Muscle of leg (tissue), 16 donors: ENCODE measurements at places on chromosomes 5 and 9.

DNA sequence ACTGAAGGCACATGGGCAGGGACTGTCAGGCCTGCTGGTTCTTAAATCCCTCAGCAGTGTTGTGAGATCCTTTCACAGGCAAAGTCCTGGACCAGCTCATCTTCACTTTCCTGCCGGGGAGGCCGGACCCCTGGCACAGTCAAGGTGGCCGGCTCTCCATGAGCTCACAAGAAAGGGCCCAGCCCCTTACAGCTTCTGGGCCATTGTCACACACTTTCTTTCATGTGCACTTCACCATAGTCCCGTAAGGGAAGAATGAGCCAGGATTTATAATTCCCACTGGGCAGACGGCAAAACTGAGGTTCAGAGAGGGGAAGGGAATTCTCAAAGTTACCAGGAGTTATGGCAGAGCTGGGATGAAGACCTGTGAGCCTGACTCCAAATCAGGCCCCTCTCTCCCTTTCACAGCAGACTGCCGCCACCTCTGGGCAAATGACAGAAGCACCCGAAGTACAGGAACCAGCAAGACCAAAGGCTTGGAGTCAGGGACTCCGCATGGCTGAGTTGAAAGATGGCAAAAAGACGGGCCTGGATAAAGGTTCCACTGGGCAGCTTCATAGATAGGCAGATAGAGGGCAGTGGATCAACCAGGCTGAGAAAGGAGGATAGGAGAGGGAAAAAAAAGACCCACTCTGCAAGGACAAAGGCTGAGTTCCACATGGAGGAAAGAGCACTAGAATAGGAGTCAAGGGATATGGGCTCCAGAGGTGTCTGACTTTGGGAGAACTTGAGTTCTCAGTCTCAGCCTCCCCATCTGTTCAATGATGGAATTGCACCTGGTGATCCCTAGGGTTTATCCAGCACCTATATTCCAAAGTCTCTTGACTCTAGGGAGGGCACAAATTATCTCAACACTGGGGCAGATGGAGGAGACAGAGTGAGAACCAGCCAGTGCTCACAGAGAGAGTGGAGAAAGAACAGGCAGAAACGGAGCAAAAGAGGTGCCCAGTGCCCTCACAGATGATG, 128.7 kb downstream of the PAX5 start:
- no peak for DNase-seq

GRCh38 chr5:78501411-78502352, 141.3 kb downstream of the SCAMP1 start:
- peak; percentile 50 for DNase-seq

GRCh38 chr5:6483880-6484382, 35.3 kb downstream of the UBE2QL1 start:
- no peak for DNase-seq

DNA sequence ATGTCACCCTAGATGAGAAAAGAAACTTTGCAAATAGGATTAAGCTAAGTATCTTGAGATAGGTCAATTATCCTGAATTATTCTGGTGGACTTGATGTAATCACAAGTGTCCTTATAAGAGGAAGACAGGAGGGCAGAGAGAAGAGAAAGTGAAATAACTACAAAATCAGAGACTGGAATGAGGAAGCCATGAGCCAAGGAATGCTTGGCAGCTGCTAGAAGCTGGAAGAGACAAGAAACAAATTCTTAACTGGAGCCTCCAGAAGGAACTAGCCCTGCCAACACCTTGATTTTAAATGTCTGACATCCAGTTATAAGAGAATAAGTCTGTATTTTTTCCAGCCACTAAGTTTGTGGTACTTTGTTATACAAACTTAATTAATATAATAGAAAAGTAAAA, 480.0 kb downstream of the NR2F1-AS1 start:
- DNase-seq = peak; percentile 56
